Dorsolateral prefrontal cortex (tissue), 122 donors: ENCODE measurements at places on chromosomes 2 and 18. TPM values are rescaled to one million over a fixed set of nuclear protein-coding genes. Genes with fewer than 3 reads are reported as not detected.
A peak's percentile ranks its signal among the peaks of the same experiment; 100 is the strongest.

DNA sequence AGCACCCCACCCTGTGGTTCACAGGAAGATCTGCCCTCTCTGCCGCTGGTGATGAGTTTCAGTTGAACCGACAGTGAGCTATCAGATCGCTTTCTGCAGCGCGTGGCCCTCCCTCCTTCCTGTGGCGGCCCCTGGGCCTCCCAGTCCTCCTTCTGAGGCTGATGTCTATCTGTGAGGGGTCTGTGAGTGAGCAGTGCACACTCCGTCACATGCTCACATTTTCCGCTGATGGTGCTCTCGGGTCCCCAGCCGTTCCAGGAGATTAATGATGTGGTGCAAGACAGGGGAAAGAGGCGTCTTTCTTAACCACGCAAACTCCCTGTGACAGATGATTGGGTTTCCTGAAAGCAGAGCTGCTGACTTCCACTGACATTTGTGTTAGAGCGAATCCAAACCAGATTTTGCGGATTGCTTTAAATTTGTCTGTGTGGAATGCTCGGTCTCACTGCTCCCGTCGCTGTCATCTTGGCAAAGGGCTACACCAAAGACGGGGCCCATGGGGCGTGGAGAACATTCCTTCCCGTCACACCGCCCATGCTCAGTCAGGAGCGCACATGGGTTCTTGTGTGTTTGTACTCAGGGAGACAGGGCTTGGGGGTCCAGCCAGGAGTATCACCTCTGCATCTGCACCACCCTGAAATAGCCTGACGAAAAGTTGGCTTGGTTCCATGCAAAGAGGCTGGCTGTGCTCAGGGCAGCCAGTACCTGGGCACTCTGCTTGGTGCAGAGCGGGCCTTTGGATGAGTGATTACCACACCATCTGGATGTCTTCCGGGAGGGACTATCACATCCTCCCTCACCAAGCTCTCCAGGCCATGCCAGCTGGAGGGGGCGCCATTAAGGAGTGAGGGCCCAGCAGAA is 154.7 kb upstream of the HS6ST1 start:
- no peak for DNase-seq

GRCh38 chr2:239119346-239120126 is 271.7 kb downstream of the TWIST2 start:
- no peak for DNase-seq

DNA sequence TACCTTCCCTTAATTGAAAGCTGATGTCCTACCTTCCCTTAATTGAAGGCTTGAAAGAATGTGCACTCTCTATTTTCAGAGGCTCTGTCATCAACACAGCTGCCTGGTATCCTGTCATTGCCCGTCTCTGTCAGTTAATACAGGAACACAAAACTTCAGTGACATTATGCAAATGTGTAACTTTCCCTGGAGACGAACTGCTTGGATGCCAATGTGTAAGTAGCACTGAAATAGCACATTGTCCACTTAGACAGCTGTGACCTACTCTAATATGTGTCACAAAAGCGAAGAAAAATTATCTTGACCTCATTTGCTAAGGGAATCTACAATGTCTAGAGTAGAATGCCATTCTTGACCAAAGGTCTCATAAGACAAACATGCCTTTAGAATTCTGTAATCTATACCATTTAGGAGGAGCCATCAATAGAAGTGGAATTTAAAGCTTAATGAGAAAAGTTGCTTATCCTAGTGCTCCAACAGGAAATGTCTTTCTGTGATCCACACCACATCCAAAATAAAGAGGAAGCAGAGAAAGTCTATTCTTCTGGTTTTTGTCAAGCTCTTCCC is 138.1 kb downstream of the BARD1 start:
- DNase-seq = no peak

GRCh38 chr2:129233751-129234406 is 745.6 kb upstream of the RAB6C start:
- no peak for DNase-seq

Gene C2orf15
- 1.6 TPM for total RNA-seq

DNA sequence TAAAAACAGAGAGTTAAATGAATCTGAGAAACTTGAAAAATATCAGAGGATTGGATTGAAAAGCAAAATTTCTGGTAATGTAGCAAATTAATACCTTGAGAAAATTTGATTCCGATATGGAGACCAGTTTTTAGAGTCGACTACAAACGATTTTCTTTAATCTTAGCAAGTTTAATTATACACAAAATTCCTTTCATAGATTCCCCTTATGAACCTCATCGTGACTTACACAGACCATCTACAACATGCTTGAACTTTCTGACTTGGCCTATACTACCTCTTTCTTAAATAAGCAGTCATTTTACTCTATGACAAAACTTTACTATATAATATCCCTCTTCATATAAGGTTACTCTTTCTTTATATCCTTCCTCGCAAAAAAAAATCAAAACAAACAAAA is 769.6 kb upstream of the CRIM1 start:
- DNase-seq = no peak

GRCh38 chr2:54845094-54845493 is 121.6 kb downstream of the EML6 start:
- no peak for DNase-seq

Gene L3MBTL4
- total RNA-seq = 27.7 TPM

- no peak for DNase-seq
Measured at GRCh38 chr2:136393514-136393913, 275.6 kb upstream of the CXCR4 start.

DNA sequence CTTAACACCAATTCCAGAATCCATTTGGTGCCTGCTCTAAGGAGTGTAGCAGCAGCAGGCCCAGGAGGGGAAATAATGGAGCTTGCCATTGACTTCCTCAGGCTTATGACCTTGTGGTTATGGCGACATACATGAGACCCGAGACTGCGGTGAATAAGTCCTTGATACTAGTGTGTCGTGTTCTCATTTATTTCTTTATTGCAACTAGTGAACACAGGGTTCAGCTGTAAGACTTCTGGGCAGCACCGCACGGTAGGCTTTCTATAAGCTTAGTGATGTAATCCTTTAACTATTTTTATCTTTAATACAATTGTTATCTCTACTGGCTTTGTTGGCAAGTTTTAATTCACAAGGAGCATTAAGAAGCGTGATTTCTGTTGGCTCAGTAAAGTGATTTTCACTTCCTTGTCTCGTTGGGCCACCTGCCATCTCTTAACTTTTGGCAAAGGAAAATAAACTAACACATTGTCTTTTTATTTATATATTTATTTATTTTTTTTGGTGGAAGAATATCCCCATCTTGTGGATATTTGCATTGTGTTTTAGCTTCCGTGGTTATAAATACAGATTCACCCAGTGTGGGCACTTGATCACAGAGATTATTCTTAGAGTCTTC is 139.8 kb downstream of the LTBP1 start:
- no peak for DNase-seq

Gene TANC1
- total RNA-seq = 28.0 TPM

- peak; percentile 88 for DNase-seq
Measured at GRCh38 chr18:35695803-35696202, 114.3 kb downstream of the GALNT1 start.

DNA sequence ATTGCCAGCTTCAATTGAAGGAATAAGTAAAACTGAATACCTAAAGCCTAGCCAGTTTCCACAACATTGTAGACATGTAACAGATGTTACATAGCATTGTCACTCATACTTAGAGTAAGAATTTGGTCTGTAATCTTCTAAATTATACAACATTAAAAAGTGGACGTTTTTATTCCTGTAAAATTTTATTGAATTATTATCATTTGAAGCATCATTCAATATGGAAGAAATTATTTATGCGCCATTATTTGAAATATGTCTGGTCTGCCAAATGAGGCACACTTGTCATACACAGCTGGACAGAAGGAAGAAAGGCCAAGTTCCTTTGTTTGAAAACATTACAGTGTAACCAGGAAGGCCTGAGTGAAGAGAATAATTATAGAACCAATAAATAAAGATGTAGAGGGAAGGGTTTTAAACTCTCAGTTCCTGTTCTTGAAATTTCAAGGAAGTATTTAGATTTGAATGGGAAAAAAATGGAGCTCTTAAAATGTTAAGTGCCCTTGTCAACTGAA is 575.5 kb downstream of the LRRTM4 start:
- DNase-seq = no peak

- DNase-seq = peak; percentile 22
Measured at GRCh38 chr2:102618452-102619413, 620 bp upstream of the SLC9A2 start.

Gene LRRC30
- total RNA-seq = not detected

DNA sequence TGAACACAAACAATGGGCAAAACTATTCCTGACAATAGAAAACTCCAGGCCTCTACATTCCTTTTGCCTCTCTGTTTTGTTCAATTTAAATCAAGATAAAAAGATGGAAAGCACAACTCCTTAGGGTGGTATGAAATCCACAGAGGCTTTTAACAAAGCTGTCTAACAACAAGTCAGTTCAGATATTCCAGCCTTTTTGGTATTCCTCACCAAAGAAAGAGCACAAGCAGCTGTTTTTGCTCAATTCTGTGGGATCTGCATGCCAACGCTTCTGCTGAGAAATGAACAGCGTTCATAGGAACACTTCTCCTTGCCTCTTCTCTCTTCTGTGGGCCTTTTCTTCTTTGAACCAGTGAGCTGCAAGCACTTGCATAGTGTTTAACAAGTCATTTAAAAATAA is 411.6 kb upstream of the TCF4 start:
- DNase-seq = no peak

Gene C2orf92
- 34.7 TPM for total RNA-seq

Gene ACADL
- total RNA-seq = 3.6 TPM

Gene CERKL
- 0.57 TPM for total RNA-seq

Gene GAREM1
- 26.3 TPM for total RNA-seq

Gene KCNE4
- 2.7 TPM for total RNA-seq

DNA sequence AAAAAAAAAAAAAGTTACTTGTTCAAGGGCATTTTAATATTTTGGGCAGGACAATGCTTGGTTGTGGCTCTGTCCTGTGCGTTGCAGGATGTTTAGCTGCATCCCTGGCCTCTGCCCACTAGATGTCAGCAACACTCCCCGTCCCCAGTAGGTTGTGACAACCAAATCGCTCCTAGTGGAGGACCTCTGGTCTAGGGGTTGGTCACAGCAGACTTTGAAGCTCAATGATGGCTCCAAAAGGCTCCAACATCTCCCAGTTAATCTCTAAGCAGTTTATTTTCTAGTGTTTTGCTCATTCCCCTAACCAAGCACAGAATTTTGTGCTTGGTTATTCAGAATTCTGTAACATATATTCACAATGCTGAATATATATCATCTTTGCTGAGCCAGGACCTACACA is 67.0 kb downstream of the CHRNA1 start:
- DNase-seq = peak; percentile 69

GRCh38 chr2:241217320-241218031 is 29.0 kb downstream of the ANO7 start:
- peak; percentile 80 for DNase-seq

GRCh38 chr2:33133454-33133952 is 186.8 kb downstream of the LTBP1 start:
- DNase-seq = no peak

Gene ASXL3
- 27.1 TPM for total RNA-seq

- no peak for DNase-seq
Measured at GRCh38 chr2:9736021-9736420, 105.2 kb upstream of the YWHAQ start.

GRCh38 chr2:196163285-196163684 is 8.1 kb downstream of the STK17B start:
- no peak for DNase-seq

- DNase-seq = no peak
Measured at GRCh38 chr2:54572636-54573536, 116.8 kb downstream of the SPTBN1 start.

DNA sequence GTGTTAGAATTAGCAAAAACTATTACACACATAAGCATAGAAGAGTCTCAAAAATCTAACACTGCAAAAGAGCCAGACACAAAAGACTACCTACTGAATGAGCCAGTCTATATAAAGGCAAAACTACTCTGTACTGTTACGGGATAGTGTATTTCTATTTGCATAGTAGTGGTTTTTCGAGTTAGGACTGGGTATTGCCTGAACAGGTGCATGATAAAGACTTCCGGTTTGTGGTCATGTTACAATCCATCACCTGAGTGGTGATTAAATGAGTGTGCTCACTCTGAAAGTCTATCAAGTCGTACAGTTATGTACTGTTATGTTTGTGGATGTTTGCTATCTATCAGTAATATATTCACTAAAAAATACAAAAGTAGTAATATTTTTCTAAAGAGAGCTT is 523.3 kb upstream of the SYT4 start:
- no peak for DNase-seq

Gene TCF7L1
- 3.5 TPM for total RNA-seq

GRCh38 chr2:144343145-144343544 is 176.8 kb downstream of the ZEB2 start:
- no peak for DNase-seq

DNA sequence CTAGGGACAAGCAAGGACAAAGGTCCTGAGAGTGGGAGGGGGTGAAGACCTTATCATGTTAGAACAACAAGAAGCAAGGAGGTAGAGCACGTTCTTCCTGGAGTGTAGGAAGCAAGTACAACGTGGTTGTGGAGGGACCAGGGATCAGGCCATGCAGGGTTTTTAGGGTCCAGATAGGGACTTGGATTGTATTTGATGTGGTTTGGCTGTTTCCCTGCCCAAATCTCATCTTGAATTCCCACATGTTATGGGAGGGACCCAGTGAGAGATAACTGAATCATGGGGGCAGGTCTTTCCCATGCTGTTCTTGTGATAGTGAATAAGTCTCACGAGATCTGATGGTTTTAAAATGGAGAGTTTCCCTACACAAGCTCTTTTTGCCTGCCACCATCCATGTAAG is 53.2 kb downstream of the ICA1L start:
- no peak for DNase-seq

Gene ST8SIA3
- total RNA-seq = 126 TPM

DNA sequence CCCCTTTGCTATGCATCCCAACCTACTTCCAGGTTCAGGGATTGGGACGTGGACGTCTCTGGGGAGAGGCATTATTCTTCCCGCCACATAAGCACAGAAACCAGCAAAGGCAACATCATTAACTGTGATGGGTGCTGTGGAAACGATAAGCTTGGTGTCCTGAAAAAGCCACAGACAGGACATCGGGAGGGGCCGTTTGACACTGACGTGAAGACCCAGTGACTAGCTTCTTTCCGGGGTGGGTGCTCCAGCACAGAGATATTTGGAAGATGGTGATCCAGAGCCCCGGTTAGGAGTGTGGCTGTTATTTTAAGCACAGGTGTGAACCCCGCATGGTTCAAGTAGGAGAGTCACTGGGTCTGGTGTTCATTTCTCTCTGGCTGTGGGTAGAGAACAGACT is 163.8 kb upstream of the HDAC4 start:
- no peak for DNase-seq

DNA sequence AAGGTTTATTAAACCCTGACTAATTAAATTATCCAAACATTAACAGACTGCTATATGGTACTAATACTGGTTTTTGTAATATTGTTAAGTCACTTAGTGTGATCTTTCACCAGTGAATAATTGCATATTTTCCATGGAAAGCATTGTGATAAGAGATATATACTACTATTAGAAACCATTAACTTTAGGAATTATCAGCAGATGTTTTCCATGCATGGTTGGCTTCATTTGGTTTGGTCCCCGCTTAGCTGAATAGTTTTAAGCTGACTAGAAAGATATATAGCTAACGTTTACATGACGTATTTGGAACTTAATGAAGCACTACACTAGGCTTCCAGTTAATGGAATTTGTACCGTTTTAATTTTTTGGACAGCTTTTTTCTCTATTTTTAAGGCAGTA is 37.9 kb downstream of the LCLAT1 start:
- DNase-seq = no peak

GRCh38 chr2:236237468-236238190 is 26.6 kb downstream of the ASB18 start:
- no peak for DNase-seq
